ENCODE measurements at places on chromosomes 2 and 18.

- no peak for DNase-seq
These were observed 31.2 kb downstream of the FASTKD1 start for GRCh38 chr2:169542433-169542832.

- no peak for DNase-seq
These were observed 10.4 kb downstream of the LCT start for GRCh38 chr2:135826544-135826943.

DNA sequence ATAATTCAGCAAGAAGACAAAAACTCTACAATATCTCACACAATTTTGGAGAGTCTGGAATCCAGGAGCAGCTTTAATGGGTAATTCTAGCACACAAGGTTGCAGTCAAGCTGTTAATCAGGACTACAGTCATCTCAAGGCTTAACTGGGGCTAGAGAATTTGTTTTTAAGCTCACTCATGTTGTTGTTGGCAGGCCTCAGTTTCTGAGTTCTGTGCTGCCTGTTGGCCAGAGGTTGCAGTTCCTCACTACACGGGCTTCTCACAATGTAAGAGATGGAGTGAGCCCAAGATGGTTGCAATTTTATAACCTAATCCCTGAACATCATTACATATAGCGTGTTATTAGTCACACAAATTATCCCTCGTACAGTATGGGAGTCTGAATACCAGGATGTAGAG is 50.6 kb upstream of the TMEFF2 start:
- no peak for DNase-seq

GRCh38 chr2:224017957-224018356 is 21.1 kb downstream of the SERPINE2 start:
- no peak for DNase-seq

DNA sequence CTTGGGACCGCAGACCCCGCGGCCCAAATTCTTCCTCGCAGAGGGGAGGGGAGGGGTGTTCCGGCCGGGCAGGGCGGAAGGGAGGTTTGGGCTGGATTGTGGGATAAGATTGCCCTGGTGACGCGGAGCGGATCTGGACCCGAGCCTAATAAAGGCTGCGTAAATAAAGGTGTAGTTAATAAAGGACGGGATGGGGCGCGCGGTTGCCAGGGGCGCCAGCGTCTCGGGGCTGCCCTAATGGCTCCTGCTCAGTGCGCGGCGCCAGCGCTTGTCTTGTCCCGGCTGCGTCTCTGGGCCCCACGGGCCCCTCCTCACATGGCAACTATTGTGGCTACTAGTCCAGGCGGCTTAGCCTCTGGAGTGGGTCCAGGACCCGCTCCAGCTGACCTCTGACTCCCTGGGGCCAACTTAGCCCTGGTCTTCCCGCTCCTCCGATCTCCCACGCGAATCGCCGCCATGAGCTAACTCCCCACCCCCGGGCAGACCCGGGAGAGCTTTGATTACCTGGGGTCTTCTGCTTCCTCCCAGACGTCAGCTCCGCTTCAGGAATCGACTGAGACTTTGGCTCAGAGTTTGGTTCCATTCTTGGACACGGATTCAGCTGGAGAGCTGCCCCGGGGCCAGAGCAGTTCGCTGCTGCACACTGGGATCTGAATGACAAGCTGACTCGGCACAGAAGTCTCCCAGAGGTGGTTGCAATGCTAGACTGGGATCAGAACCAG is 36.5 kb downstream of the SLC25A52 start:
- DNase-seq = no peak

DNA sequence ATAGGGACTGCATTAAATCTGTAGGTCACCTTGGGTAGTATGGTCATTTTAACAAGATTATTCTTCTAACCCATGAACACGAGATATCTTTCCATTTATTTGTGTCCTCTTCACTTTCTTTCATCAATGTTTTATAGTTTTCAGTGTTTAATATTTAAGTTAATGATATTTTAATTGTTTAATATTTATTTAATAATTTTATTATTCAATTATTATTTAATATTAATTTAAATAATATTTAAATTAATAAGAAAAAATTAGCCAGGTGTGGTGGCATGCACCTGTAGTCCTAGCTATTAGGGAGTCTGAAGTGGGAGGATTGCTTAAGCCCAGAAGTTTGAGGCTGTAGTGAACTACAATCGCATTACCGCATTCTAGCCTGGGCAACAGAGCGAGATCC is 33.0 kb downstream of the CASP10 start:
- no peak for DNase-seq

- DNase-seq = no peak
These were observed 94.8 kb upstream of the CREB1 start for GRCh38 chr2:207434899-207435465.

GRCh38 chr2:143645921-143646645 is 516.9 kb downstream of the ARHGAP15 start:
- no peak for DNase-seq

DNA sequence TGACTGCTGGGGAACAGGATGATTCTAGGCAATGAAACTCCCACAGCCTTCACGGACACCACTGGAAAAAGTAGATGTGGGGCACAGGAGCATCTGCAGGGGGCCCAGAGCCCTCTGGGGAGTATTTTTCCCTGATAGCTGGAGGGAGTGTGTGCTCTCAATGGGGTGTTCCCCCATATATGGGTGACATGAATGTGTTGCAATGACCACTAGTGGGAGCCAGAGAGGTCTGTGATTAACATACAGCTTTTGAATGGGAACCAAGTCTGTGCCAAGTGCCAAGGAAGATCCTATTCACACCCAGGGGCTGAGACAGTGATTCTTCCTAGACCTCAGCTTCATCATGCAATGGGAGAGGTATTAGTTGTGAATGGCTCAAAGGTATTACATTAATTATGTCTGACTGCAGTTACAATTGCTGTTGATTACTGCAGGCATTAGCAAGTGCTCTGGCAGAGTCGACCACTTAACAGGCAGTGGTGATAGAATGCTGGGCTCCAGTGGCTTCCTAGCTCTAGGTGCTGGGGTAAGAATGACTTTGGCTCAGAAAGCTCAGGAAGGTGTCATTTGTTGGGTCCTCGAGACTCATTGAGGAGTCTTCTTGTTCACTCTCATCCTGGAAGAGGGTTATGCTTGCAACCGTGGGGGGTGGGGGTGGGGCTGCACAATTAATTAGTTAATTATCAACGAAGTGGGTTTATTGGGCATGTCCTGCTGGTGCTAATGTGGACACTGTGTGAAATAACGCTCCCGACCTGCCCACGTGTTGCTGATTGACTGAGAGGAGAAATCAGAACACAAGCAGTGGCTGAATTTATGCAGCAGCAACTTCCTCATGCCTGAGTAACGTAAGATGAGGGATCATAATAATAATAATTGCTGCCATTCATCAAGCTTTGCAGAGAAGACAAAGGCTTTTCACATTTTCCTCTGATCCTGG is 194.1 kb downstream of the CLIP4 start:
- DNase-seq = no peak

DNA sequence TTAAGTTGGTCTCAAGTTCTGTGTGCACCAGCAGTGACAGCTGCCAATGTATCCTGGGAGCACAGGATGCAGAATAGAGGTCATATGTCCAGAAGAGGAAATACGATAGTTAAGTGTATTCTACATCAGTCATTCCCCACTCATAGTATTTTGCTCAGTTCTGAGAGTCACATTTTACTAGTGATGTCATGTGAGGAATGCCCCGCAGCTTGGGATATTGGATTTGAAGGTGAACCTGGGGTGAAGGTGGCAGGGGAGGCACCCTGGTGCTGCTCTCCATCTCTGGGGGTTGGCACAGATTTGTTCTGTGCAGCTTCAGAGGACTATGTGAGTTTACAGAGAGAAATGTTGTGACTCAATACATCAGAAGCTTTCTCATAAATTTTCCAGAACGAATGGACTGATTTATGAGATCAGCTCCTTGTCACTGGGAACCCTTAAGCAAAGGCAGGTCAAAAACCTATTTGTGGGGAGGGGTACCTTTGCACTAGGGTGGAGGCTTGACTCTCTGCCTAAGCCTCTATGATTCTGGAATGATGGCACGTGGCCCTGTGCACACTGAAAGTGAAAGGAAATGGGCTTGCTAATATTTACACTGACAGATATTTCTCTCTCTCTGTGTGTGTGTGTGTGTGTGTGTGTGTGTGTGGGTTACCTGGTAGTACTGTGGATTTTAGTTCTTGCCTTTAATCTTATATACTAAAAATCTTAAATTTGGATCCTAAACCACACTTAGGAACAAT is 95.9 kb downstream of the NEB start:
- DNase-seq = no peak

- no peak for DNase-seq
These were observed 47.6 kb upstream of the FAM124B start for GRCh38 chr2:224449212-224450147.

- no peak for DNase-seq
These were observed 375.0 kb downstream of the RNF144A start for GRCh38 chr2:7292154-7292691.

DNA sequence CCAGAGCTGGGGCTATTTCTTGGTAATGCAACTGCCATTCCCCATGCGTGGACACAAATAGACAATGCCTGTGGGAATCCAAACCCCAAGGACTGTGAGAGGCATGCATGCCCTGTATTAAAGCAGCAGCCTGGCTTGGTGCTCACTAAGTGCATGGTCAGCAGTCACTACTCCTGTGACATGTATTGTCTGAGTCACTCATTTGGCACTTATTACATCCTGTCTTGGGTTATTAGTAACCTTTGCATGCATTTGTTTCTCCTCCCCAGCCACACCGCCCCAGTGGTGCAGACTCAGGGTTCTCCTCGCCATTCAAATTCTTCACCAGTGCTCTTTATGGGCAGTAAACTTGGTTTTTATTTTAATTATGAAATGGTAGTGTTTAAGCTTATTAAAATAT is 30.2 kb downstream of the PRKCE start:
- no peak for DNase-seq

- DNase-seq = no peak
These were observed 18.2 kb downstream of the DBI start for GRCh38 chr2:119384971-119385370.

DNA sequence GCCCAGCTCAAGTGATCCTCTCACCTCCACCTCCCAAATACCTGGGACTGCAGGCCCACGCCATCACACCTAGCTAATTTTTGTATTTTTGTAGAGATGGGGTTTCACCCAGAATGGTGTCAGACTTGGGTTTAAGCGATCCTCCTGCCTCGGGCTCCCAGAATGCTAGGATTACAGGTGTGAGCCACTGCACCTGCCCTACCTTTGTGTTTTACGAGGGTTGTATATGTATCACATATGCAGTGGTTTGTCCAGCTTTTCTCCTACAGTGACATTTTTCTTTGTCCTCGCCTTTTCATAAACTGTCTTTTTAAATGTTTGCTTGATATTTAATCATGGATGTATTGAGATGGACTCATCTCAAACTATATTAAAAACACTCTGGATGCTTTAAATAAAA is 38.5 kb downstream of the AGAP1 start:
- no peak for DNase-seq

DNA sequence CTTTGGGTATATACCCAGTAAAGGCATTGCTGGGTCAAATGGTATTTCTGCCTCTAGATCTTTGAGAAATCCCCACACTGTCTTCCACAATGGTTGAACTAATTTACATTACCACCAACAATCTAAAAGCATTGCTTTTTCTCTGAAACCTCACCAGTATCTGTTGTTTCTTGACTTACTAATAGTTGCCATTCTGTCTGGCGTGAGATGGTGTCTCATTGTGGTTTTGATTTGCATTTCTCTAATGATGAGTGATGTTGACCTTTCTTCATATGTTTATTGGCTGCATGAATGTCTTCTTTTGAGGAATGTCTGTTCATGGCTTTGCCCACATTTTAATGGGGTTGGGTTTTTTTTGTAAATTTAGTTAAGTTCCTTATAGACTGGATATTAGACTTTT is 382.6 kb upstream of the ZNF804A start:
- no peak for DNase-seq

GRCh38 chr2:66803726-66804125 is 368.8 kb downstream of the MEIS1 start:
- no peak for DNase-seq

DNA sequence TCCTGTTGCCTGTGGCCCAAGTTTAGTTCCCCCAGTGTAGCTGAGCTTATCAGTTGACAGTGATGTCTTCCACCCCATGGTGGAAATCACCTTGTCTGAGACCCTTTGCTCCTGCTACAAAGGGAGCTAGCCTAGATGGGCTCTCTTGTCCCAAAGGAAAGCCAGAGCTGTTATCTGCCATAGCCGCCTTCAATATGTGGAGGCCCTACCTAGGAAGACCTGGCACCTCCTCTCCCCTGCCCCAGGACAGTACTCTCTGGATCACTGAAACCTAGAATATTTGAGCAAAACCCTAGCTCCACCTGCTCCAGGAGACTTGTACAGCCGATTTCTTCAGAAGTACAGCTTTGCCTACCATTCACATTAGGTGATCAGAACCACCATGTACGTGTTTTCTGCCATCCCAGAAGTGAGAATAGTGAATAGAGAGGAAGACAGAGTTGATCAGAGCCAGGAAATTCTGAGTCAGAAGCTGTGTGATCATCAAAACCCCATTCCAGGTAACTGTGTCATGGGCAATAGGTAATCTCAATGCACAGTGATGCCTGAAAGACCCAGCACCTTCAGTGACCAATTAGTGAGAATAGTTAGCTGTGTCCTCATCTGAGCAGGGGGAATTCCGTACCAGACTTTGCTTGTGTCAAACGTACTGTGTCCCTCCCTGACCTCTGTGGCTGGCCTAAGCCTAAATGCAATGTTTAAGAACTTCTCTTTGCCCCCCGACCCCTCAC is 138.4 kb upstream of the ALPP start:
- no peak for DNase-seq

GRCh38 chr18:62498616-62499262 is 24.1 kb upstream of the ZCCHC2 start:
- no peak for DNase-seq

DNA sequence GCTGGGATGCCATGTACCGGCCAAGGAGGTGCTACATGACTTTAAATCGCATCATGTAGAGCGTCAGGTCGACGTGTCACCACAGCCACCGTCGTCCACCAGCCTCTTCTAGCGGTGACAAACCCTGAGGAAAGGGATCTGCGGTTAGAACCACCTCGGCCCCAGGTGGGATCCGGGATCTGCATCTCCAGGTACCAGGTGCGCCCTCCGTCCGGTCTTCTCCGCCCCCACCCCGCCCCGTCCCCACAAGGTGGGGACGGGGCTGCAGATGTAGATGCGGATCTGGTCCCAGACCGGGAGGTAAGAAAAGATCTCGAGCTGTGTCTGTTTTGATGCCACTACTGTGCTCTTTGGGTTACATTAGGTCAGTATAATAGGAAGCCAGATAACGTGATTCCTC is 38.4 kb downstream of the C1D start:
- DNase-seq = no peak

- no peak for DNase-seq
These were observed 410.6 kb downstream of the PIK3C3 start for GRCh38 chr18:42365591-42365990.

- no peak for DNase-seq
These were observed 43.5 kb downstream of the SPTBN1 start for GRCh38 chr2:54499661-54500060.

All from cortex of kidney (tissue), 1 donor.